ENCODE measurements at places on chromosomes 11 and 22.

GRCh38 chr11:67495234-67496005, 9.7 kb downstream of the PITPNM1 start:
- DNase-seq: no peak

DNA sequence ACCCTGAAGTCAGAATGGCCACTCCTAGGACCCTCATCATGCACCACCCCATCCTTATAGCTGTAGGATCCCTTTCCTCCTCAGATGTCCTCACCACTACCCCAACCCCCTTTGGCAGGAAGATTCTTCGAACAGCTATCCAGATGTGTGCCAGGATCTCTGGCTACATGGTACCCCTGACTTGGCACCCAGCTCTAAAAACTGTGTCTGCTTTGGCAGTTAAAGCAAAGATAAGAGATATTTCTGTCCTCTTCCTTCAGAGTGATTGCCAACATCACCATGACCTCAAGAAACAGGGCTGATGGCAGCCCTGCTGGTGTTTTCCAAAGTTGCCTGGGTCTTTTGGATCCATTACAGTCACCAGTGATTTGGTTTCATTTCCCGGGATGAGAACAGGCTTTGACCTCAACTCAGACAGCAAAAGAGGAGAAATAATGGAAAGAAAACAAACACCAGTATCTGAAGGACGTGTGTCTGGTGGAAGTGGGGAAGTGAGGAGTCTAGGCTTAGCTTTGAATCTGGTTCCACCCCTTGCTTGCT, 4.3 kb upstream of the NRIP3 start:
- DNase-seq: no peak

GRCh38 chr22:16819249-16819648, 6.0 kb downstream of the XKR3 start:
- no peak for DNase-seq

- no peak for DNase-seq
Measured at GRCh38 chr11:95605271-95605940, 184.2 kb downstream of the FAM76B start.

DNA sequence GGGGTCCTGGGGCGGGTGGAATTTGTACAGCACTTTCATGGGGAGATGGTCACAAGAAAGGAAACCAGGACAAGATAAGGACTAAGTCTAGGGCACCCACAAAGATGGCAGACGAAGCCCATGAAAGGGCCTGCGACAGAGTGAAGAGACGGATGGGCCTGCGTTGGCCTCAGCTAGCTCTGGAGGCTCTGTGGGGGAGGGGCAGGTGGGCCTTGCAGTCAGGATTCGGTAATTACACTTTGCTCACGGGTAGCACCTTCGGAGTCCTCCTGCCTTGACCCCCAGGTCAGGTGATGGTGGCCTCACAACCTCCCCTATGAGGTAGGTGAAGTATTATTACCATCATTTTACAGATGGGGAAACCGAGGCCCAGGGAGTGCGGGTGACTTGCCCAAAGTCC, 7.1 kb downstream of the LRRC10B start:
- DNase-seq: no peak

GRCh38 chr11:22670830-22671229, 4.4 kb downstream of the GAS2 start:
- no peak for DNase-seq

- DNase-seq: no peak
Measured at GRCh38 chr22:38203090-38203810, 1.5 kb downstream of the MAFF start.

Measured in K562 (cell line).